H1 (cell line): ENCODE measurements at places on chromosomes 5 and 9.

DNA sequence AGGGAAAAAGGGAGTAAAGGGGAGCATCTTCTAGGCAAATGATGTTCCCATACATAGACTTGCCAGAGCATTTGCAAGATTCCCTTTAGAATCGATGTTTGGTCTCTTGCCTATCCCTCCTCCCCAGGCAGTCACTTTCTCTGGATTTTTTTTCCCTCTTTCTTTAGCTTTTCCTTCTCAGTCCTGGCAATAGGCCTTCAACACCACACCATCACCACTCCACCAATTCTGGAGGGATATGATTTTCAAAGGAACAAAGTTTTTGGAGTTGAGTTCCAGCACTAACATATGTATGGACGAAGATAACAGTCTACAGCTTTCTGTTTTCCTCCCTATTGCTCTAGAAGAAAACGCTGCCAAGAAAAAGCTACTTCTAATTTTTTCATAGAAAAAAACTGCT lies 377.4 kb downstream of the PDE4D start:
- DNase-seq = no peak

GRCh38 chr9:126608551-126608950 lies 5.2 kb upstream of the LMX1B start:
- DNase-seq = no peak

- no peak for DNase-seq
These were observed 77.9 kb downstream of the SLCO4C1 start for GRCh38 chr5:102218159-102218558.

- DNase-seq = no peak
These were observed 27.9 kb downstream of the FBXW11 start for GRCh38 chr5:171978519-171978918.

DNA sequence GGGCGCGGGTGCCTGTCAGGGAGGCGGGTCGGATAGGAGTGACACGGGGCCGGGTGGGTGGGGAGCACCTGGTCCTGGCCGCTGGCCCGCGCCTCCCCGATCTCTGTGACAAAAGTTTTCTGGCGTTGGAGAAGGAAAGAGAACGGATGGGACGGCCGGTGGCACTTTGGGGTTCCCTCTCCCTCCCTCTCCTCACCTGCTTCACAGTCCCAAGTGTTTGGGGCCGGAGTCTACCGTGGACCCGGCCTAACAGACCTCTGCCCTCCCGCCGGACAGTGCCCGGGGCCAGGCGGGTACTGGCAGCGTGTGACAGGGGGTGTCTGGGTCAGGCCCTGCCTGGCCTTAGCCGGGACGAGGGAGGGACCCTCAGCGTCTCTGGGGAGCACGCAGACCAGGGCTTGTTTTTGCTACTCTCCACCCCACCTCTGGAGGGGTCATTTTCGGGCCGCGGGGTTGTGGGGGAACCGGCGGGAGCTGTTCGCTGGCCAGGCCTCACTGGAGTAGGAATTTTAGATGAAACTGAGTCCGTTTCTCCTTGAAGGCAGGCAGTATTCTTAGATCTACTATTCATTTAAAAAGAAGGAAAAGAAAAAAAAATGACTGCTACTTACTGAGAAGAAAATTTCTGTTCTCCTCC lies 1.7 kb downstream of the PRDM6 start:
- DNase-seq = no peak

DNA sequence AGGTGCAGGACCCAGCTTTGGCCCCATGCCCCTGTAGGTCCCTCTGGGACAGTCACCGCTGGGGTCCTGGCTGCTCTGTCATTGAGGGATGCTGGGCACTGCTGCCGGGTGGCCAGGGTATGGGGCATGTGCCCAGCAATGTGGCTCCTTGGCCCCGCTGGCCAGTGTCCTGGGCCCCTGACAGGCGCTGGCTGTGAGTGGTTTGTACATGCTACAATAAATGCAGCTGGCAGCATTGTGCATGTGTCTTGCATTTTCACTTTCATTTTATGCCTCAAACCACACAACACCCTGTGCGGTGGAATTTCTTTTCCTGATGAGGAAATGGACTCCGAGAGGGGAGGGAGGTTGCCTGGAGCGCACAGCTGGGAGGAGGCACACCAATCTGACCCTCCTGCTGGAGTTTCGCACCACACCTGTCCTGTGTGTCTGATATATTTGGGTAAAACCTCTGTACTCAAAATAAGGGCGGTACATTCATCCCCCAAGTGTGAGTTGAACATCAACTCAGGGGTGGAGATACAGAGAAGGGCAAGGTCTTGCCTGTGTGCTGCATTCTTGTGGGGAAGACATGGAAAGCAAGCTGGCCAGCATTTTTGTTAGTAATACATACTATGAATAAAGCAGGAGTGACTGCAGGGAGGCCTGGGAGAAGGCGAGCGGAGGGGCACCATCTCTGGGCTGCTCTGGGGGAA lies 11.7 kb downstream of the TSPAN17 start:
- no peak for DNase-seq

- DNase-seq = no peak
These were observed 20.8 kb upstream of the SLC6A3 start for GRCh38 chr5:1465966-1466471.

DNA sequence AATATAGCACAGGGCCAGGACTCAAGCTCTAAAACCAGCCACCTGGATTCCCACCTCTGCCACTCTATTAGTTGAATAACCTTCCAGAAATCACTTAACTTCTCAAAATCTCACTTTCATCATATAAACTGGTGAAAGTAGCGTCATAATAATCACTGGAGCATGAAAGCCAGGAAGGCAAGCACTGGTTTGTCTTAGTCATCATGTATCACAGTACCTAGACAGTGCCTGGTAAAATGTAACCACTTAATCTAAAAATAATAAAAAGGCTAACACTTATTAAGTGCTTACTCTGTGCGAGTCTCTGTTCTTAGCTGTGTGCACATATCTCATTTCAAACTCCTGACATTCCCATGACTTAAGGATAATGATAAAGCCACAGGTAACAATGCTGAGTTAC lies 109.4 kb downstream of the ASTN2 start:
- no peak for DNase-seq

- no peak for DNase-seq
These were observed 21.0 kb upstream of the UBLCP1 start for GRCh38 chr5:159241946-159242552.

DNA sequence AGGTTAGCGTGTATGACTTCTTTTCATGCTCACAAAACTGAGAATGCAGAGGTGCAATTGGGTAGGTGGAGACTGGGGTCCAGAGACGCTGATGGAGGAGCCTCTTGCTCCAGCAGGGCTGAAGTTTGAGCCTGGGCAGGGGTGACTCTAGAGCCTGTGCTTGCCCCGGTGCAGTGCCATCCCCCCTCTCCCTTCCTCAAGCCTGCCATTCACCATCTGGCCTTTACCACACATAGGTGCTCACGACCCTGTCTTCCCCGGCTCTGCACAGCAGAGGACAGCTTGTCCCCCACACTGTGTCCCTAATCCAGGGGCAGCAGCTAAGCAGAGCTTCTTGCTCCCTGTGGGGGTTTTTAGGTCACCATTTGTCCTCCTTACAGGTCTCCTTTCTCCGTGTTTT lies 86.5 kb downstream of the DAP start:
- no peak for DNase-seq

- DNase-seq = no peak
These were observed 32.8 kb upstream of the LAMC3 start for GRCh38 chr9:130975932-130976841.

DNA sequence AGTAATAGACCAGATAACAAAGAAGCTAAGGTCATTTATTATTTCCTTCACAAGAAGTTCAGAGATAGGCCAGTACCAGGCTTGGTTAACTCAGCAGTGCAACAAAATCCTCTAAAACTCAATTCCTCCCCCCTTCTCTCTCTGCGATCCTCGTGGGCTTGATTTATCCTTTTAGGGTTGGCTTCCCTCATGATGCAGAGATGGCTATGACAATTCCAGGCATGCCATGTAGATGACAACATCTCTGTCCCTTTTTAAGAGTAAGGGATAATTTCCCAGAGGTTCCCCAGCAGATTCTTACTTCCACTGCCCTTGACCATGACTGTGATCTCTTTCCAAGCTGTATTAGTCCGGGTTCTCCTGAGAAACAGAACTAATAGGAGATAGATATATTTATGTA lies 28.7 kb upstream of the DAP start:
- no peak for DNase-seq

- no peak for DNase-seq
These were observed 15.3 kb downstream of the GPR107 start for GRCh38 chr9:130069048-130069447.

DNA sequence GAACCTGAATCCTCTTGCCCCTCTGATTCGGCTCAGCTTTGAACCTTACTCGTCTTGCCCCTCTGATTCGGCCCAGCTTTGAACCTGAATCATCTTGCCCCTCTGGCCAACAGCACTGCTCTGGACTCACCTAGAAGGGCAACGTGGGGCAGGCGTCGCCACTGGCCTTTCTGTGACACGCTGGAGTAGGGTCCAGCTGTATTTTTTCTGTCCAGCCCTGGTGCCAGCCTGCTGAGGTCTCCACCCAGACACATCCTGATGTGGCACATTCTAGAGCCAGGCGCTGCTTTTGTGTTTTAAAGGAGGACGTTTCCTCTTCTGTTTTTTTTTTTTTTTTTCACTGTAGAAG lies 15.2 kb upstream of the CPEB4 start:
- DNase-seq = no peak

DNA sequence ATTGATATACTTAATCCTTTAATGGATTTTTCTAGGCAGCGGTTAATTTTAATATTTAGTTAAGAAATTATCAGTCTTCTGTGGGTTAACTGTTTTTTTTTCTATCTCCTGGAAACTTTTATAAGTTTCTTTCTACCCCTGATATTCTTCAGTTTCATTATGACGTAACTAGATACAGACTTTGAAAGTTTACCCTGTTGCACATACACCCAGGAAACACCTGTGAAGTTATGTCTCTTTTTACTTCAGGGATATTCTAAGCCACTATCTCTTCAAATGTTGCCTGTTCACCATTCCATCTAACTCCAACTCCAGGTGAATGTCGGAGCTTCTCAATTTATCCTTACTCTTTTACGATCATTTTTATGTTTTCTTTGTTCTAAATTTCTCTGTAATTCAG lies 329.0 kb downstream of the ICE1 start:
- no peak for DNase-seq

GRCh38 chr9:7119612-7120011 lies 361.8 kb downstream of the KDM4C start:
- no peak for DNase-seq

DNA sequence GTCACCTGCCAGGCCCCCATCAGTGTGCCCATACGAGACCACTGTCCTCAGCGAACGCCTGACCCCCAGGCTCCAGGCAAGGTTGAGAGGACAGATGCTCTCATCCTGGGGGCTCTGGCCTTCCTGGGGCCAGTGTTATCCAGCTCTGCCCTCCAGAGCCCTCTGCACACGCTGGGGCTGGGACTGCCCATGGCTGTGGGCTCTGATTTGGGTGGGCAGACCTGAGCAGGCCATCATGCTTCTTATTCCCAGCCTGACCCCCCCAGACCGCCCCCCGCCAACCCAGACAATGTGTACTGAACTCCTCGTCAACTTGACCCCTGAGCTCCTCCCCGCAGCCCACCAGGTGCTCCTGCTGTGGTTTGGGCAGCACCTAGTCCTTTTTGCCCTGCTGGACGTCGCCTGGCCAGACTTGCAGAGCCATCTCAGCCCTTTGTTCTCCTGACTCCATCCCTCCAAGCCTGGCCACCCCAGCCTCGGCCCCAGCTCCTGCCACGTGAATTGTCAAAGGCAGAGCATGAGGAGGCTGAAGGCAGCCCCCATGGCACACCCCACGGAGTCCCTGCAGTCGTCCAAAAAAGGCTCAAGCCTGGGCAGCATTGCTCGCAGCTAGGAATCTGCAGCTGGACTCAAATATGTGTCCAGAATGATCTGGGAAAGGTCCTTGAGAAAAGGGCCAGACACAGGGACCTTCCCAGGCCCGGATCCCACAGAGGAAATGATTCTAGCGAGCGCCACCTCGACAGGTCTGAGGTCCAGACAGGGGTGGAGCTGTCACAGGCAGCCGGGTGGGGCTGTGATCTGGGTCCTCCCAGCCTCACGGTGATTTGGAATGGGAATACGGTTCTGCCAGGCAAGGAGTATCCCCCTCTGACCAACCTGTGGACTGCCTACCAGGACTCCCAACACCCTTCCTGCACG lies 87.0 kb downstream of the ADAMTS2 start:
- no peak for DNase-seq

GRCh38 chr9:72300873-72301272 lies 64.1 kb downstream of the ZFAND5 start:
- no peak for DNase-seq
